ENCODE measurements at places on chromosomes 13 and 19.

- no peak for DNase-seq
Measured at GRCh38 chr13:73370066-73370465, 311.3 kb downstream of the KLF5 start.

GRCh38 chr19:48325265-48325910 lies at the start of gene EMP3:
TSS of gene EMP3 (plus strand) at chr19:48325552. CDS start at chr19:48326845, 1,293 bp downstream.
- DNase-seq = peak; percentile 45

DNA sequence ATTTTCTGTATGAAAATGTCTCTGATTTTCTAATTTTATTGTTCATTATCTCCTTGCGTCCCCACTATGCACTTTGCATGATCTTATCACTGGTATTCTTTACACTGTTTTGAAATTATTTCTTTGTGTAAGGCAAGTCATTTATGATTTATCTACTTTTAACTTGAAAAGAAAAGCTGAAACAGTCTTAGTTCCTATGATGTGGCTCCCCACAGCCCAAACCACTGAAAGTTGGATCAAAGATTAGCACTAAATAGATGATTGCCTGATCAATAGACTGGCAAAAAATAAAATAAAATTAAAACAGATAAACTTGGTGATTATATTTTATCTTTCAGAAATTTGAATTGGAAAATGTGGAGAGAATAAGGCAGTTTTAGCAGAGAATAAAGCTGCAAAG lies 1101.9 kb downstream of the PCDH9 start:
- DNase-seq = no peak

DNA sequence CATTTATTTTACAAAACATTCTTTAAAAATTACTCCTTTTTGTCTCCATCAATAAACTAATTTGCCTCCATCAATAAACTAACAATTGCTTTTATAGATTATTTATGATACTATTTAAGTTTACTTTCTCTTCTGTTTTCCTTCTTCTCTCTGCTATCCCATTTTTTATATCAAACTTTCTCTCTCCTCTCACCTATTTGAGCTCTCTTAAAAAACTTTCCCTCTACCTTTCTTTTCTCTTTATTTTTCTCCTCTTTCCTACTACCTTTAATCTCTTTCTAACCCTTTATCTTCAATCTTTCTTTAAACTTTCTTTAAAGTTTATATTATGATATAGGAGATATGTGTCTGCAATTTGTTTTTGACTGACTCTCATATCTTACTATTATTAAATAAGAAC lies 566.4 kb downstream of the DACH1 start:
- DNase-seq = no peak

DNA sequence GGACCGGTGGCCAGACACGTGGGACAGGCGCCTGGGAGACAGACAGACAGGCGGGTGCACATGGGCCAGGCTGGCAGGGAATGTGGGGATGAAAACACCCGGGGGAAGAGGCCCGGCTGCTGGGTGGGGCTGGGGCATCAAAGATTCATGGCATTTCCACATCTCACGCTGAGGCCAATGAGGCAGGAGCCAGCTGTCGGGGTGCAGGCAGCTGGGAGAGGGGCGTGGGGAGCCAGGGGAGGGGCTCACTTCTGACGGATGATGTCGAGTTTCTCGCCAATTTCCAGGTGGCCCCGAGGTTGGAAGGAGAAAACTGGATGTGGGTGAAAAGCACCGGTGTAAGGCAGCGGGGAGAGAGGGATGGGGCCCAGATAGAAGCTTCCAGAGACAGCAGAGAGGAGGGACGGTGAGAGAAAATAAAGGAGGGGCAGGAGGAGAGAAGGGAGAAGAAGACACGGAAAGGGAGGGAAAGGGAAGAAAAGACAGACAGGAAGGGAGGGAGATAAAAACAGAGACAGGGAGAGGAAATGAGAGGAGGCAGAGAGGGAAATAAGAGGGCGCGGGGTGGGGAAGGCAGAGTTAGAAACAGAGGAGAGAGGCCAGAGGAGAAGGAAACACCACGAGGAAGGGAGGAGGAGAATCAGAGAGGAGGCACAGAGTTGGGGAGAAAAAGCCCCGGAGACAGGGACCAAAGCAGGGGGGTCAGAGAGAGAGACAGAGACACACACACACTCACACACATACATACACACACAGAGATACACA lies 8.0 kb upstream of the CCER2 start:
- DNase-seq = no peak

GRCh38 chr13:97460004-97460775 lies 26.2 kb downstream of the RAP2A start:
- DNase-seq = no peak

- no peak for DNase-seq
Measured at GRCh38 chr19:4164262-4164661, 10.8 kb downstream of the CREB3L3 start.

GRCh38 chr13:99496184-99497142 lies 4.8 kb upstream of the TM9SF2 start:
- no peak for DNase-seq

- no peak for DNase-seq
Measured at GRCh38 chr13:43431290-43431716, 355.5 kb downstream of the ENOX1 start.

DNA sequence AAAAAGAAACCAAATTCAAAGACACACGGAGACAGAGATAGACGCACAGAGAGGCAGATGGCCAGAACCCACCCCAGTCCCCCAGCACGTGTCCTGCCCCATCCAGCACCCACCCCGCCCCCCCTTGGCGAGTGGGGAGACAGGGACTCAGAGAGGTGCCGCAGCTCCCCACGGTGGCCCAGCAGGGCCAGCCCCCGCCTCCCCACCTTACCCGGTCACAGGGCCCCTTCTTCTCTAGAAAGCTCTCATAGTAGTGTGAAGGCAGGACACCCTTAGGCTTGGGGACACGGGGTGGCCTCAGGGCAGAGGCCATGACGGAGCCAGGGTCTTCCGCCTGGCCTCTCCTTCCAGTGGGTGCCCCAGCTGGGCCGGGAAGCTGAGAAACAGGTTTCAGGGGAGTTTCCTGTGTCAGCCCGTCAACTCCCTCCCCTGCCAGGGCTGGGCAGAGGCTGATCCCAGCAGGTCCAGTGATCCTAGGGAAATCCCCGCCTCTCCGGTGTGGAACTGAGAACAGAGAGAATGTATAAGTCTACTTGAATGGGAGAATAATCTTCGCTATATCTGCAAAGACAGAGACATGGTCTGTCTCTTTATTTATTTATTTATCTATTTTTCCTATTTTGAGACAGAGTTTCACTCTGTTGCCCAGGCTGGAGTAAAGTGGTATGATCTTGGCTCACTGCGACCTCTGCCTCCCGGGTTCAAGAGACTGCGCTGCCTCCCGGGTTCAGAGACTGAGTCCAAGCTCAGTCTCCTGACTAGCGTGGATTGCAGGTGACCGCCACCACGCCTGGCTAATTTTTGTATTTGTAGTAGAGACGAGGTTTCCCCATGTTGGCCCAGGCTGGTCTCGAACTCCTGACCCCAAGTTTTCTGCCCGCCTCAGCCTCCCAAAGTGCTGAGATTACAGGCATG lies at the start of gene STAP2:
Gene STAP2, minus strand, starts transcription at position 387 of the 915 bp plus-strand sequence. Its CDS starts 74 bp downstream, at position 313.
- no peak for DNase-seq

DNA sequence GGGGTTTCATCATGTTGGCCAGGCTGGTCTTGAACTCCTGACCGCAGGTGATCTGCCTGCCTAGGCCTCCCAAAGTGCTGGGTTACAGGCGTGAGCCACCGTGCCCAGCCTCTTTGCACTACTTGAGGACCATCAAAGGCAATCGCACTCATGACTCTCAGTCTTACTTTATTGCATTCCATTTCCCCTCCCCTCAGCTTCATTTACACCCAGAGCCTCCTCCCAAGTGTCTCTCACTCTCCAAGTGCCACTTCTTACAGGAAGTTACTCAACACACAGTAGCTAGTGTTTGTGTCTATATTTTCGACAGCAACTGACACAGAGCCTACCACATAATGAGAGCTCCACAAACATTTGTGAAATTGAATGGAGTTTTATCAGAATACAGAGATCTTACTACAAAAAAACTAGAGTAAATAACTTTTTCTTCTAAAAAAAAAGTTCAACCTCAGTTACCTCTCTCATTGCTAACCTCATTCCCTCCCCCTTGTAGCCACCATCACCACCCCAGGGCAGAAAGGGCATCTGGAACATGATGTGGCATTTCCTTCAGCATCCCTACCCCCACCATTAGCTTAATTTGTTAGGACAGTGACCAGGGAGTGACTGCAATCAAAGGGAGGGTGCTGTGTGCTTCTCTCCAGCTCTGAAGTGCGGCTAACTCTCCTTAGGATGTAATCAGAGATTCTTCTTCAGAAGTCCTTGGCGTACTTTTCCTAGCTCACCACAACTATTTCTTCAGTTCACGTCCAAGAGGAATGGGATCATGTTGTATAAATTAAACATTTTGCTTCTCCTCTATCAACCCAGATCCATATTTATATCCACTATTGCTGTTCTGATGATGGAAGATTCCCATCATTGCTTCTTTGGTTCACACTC lies 17.0 kb upstream of the RUBCNL start:
- DNase-seq = no peak

DNA sequence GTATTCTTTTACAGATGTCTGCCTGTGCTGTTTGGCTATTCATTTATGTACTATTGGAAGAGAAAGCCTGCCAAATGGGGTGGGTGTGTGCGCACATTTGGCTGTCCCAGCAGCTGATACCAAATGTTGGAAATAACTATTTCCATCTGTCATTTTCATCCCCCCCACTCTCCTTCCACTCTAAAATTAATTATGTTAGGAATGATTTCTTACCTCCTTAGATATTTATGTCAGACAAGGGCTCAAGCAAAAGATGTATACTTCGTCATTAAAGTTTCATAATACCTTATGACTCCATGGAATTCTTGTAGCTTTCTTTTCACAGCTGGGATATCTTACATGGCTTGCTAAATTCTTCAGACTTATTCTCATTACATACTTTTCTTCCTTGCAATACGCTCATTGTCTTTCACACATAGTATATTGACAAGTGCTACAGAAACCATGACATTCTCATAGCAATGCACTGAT lies 18.6 kb downstream of the ITM2B start:
- DNase-seq = no peak

DNA sequence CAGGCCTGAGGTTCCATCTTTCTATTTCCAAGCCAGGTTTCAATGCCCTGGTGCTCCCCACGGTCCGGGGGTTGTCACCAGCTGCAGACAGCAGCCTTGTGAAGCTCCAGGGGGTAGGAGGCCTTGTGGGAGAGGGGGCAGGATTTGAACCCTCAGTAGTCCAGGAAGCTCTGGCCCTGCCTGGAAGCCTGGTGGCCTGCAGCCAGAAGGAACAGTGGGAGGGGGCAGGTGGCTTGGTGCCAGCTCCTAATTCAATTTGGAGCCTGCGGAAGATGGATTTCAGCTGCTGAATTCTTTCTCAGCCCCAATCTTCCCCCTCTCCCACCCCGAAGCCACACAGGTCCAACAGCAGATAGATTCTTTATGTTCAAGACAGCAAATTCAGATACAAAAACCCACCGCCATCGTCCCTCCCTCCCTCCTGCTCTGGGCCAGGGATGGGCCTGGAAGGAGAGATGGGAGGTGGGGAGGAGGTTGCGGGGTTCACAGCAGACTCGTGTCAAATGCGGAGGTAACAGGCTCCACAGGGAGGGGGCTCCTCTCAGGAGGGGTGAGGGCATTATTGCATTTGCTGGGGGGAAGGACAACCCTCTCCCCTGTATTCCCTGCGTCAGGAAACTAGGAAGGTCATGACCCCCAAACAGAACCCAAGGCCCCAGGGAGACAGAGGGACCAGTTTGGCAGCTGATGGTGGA lies 2.4 kb upstream of the PTGER1 start:
- DNase-seq = no peak

DNA sequence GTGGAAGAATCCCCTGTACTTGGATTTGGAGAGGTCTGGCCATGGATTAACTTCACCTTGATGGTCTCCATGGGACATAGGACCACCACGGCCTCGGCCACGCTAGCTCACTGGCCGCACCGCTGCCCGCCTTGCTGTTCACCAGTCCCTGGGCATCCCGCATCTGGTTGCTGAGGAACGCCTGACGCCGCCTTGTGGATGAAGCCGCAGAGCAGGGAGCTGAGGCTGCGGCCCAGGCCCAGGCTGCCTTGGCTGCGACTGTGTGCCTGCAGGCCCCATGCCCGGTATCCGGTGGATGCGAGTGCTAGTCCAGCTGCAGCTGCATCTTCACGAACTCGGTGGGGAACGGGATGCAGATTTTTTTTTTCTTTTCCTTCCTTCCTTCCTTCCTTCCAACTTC lies 1407.1 kb downstream of the UQCRFS1 start:
- DNase-seq = no peak

DNA sequence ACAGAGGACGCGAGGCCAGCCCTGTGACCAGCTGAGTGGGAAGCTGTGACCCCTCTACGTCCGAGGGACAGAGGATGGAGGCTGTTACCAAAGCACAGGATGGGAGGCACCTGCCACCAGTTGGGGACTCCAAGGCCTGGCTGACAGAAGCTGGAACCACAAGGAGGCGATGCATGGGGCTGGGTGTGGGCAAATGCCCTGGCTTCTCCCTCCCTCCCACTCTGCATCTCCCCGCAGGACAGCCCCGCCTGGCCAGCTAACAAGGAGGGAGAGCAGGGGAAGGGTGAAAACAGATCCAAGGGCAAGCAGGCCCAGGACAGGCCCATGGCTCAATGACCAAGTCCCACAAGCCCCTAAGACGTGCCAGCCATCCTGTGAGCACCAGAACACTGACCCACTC lies 28.6 kb downstream of the AKT2 start:
- DNase-seq = no peak

- DNase-seq = no peak
Measured at GRCh38 chr19:51365211-51365964, 800 bp downstream of the ETFB start.

DNA sequence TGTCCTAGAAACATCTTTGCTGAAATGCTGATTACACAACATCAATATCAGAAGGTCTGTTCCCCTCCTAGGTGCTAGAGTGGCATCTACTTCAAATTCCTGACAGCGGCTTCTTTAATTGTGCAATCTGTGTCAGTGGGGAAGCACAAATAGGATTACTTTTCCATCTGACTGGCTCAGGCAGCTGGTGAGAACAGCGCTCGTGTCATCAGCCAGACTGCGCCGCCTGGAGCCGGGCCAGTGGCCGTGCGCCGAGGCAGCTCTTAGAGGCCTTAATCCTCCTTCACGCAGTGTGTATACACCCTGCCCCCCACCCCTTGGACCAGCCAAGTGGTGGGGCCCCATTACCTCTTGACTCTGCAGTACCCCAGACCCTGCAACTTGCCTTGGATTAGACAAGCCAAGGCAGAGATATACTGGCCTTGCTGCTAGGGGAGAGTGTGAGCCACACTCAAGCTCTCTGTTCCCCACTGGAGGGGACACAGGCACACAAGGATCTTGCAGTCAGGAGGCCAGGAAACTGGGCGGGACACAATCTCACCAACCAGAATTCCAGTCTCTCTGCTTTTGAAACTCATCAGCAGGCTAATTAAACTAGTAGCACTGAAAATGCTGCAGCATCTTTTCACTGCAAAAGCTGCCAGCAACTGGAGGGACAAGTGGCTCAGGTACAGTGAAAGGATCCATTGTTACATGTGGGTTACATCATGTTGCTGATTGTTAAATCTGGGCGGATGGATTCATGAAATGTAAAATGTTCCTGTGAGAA lies 48.9 kb upstream of the EPHX3 start:
- DNase-seq = peak; percentile 58

DNA sequence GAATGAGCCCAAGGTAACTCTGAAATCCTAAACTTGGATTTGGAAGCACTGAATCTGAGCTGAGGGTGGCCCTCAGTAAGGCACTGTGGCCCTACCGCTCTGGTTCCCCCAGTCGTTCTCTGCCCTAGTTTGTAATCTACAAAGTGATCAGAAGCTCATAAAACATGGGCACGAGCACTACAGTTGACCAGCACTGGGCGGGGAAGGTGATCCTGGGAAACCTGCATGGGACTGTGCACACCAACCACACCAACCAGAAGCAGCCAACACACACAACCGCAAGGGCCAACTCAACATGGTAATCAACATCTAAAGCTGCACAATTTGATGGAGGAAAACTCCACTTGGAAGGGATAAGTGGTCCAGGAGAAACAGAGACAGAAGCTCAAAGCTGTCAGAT lies 22.9 kb downstream of the SLC7A1 start:
- DNase-seq = no peak

Data from frontal cortex (tissue), 4 donors.